ENCODE measurements at places on chromosomes 6 and 20.

DNA sequence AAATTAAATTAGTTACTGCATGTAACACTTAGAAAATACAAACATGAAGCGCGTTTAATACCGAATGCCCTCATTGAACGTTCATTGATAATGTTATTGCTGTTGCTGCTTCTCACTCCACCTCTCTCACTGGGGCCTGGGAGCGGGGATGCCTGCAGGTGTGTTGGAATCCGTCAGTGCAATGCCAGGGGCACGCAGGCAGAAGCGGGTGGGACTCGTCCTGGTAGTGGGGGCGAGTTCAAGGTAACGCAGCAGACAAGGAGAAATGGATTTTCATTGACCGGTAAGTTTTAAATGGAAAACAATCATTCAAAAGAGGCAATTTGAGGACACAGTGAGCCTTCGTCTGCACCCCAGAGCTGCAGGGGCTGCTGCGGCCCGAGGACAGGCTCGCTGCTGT, 71.2 kb upstream of the AFDN start:
- no peak for DNase-seq

GRCh38 chr6:219019-219570, 73.2 kb upstream of the DUSP22 start:
- DNase-seq = no peak

GRCh38 chr20:62550087-62550632, 74.4 kb upstream of the GATA5 start:
- DNase-seq = no peak

- no peak for DNase-seq
Observed at GRCh38 chr20:51204051-51204715, 181.3 kb upstream of the KCNG1 start.

Data from brain (organoid and tissue), 16 donors.